ENCODE measurements at places on chromosomes 2 and 18.

DNA sequence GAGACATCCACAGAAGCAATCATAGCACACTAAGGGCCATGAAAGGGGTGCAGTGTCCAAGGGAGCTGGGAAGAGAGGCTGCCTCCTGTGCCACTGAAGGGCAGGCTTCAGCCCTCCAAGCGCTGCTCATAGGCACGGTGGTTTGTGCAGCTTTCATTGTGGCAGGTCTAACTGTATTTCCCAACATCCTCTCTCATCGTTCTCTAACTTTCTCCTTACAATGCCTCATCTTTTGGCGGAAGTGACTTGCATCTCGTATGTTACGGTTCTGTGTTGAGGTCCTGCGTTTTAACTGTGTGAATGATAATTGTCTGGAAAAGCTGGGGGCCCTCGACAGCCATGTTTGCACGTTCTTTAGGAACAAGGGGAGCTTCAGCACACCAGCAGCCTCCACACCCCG lies 213.9 kb downstream of the GBX2 start:
- no peak for DNase-seq

- DNase-seq = no peak
Observed at GRCh38 chr2:172878260-172878659, 142.6 kb downstream of the RAPGEF4 start.

GRCh38 chr2:239780236-239780994 lies 244.7 kb downstream of the NDUFA10 start:
- no peak for DNase-seq

GRCh38 chr2:41774011-41774605 lies 273.7 kb upstream of the PKDCC start:
- DNase-seq = no peak

DNA sequence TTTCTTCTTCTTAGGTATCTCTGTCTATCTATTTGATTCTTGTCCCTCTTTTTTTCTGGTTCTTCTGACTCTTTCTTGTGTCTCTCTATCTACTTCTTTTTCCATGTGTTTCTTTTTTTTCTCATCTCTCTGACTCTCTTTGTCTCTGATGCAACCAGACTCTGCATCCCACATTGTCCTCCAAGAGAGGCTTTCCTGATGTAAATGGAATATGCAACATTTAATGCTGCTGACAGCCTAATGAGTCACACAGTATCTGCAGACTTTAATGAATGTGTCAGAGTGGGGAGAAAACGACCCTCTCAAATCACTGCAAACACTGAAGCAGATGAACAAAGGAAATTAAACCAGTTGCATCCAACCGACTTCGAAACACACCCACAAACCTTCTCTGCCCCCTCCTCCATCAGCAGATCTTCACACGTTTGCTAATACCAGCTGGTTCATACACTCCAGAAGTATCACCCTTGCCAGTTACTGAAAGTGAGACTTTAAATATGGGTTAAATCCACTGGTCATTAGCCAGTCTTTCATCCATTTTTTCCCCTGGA lies 351.5 kb downstream of the TXNL1 start:
- DNase-seq = no peak

DNA sequence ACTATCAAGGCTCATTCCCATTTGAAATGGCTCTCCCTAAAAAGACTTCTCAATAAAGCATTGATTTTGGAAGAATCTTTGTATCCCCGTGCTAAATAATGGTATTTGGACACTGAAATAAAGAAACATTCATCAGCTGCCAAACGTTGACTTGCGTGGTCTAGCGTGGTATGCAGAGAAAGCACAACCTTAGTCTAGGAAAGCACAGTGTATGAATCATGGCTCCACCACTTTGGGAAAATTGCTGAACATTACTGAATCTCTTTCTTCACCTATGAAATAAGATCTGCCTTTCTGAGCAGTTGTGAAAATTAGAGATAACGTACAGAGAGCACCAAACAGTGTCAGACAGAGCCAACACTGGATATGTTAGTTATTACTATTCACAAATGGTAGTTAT lies 353.9 kb downstream of the SS18 start:
- no peak for DNase-seq

- no peak for DNase-seq
Observed at GRCh38 chr2:17470855-17471641, 47.2 kb downstream of the RAD51AP2 start.

GRCh38 chr18:28108814-28109213 lies 68.1 kb downstream of the CDH2 start:
- no peak for DNase-seq

DNA sequence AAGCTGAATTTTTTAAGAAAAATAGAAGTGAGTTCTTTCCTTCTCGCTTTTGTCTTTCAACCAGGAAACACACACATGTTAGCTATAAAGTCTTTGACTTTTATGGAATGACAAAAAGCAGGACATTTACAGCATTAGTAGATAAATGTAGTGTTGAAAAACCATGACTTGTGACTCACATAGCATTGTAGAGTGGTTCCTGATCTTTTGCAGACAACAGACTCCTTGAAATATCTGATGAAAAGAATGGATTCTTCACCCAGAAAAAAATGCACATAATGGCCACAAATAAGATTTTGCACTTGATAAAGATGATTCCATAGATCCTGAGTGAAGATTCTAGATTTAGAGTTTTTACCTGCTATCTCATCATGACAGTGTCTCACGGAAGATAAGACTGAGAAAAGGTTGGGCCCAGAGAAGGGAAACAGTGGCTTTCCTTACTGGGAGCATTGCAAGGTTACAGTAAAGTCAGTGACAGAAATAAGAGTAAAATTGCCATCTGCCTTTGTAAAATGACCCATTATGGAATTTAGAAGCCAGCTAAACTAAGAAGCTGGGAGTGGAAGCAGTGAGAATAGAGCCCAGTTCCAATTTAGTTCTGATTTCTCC lies 14.0 kb downstream of the SMARCAL1 start:
- DNase-seq = no peak

DNA sequence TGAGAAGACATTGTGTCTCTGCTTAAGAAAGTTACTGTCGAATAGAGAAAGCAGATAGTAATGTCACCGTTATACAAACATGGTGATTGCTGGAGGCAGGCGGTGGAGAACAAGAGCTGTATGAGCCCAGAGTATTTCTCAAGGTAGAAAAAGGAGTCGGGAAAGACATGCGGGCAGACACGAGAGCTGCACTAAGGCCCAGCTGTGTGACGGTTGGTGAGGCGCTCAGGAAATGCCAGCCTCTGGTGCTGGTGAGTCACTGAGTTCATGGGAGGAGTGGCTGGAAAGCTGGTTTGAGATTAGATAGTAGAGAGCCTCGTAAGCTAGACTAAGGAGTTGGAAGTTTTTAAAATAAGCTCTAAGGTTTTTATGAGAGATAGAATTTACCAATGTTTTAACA lies 390.9 kb upstream of the TRIB2 start:
- no peak for DNase-seq

- DNase-seq = no peak
Observed at GRCh38 chr2:102295566-102295965, 15.8 kb upstream of the IL1RL1 start.

Data from stimulated activated CD8-positive, alpha-beta memory T cell treated with anti-CD3 and anti-CD28 coated beads, Interleukin-12 subunit alpha, Interleukin-12 subunit beta, amount 100 ng/mL, for 1 hour (primary cell).